ENCODE measurements at places on chromosomes 4 and X.

DNA sequence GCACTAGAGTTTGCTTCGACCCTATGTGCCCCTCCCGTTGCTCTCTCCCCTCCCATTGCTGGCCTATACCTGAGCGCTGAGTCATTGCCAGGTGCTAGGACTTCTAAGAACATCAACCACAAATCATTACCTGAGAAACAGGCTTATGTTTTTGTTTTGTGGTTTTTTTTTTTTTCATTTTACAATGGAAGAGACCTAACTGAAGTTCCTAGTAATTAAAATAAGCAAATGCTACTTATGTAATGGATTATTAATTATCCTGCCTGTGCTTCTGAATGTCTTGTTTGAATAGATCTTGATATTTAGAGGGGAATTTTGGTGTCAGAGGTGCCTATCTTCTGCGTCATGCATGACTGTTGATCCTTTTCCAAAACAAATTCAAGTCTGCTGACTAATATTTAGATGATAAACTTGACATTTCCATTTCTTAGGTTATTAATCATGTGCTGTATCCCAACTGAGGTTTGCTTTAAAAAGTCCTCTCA is 275.4 kb upstream of the CPEB2 start:
- peak; percentile 40 for DNase-seq

GRCh38 chr4:40825014-40825838 is 75.5 kb downstream of the NSUN7 start:
- no peak for DNase-seq

DNA sequence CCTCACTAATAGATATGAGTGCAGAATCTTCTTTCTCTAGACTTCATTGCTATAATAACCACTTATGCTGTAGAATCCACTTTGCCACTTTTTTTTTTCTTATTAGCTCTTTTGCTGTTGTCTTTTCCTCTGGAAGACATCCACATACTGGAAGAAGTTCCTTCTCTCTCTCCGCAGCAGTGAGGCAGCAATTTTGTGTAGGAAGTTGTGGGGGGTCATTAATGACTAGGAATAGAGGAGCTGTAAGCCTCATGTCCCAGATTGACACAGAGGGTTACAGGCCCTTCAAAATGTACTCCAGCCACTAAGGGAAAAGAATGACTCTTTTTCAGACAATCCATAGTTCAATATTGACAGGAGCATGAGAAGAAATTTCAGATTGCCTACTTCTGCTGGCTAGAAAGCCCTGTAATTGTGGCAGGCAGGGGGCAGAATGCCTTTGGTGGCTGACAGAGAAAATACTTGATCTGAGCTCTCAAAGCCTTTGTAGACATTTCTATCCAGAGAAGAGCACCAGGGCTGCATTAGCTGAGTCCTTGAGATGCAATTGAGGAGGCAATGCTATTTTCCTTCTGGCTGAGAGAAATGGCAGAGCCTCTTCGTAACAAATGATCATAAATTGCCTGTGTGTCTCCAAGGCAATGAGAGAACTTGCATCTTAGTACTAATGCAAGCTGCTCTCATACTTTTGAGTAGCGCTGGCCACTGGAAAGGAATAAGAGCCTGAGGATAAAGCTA is 856.2 kb downstream of the STIM2 start:
- DNase-seq, result no peak

DNA sequence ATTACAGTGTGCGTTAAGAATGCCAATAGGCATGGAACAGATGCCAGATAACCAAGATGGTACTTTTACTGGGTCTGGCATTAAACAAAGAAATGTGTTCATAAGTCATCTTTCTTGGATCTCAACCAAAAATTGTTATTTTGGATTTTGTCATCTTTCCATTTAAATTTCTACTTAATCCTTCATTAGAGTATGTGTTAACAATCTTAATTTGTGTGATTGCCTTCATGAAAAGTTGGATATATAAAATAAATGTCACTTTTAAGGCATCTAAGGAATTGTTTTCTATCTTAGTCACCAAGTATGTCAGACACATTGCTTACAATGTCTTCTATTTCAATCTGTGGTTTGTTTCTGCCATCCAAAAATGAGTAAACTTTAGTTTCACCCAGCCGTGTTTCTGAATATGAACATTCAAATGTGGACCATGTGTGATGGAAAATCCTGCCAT is 87.5 kb downstream of the PALLD start:
- no peak for DNase-seq

DNA sequence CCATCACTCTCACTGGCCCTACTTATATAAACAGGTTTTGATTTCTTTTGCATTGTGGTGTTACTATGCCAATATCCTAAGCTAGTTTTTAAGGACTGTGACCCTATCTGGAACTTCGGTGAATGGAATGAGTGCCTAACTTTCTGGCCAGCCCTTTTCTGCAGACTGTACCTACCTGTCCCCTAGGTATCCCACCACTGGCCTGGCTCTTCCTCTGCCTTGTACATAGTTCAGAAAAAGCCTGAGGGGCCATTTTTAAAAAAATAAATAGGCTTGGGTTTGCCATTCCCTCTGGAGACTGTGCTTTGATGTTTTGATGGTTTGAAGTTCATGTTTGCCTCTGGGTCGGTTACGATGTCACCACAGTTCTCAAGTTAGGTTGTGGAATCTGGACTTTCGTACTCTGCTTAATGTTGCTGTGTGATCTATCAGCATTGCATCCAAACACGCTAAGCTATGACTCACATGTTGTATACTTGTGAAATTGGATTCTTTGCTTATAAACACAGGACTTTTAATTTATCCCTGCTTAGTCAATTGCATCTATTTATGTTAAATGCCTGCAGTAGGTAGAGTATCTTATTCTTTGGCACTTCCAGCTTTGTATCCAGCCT is 182.0 kb downstream of the ANKRD50 start:
- no peak for DNase-seq

DNA sequence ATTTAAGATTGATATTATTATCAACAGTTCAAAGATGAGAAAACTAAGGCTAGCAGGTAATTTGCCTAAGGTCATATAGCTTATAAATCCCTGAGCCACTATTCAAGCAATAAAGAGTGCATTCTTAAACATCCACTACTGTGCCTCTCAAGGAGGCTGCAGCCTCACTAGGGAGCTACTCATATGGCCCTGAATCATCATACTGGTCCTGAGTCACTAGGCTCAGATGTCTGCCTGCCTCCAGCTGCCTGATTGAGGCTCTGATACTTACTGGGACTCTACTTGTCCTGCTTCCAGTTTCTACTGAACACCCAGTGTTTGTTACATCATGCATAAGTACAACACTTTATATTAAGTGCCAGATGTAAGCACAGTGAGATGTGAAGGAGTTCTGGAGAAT is 110.7 kb downstream of the AASDH start:
- no peak for DNase-seq
